ENCODE measurements at places on chromosomes 7 and 10. TPM values are rescaled to one million over a fixed set of nuclear protein-coding genes. Genes with fewer than 3 reads are reported as not detected.

DNA sequence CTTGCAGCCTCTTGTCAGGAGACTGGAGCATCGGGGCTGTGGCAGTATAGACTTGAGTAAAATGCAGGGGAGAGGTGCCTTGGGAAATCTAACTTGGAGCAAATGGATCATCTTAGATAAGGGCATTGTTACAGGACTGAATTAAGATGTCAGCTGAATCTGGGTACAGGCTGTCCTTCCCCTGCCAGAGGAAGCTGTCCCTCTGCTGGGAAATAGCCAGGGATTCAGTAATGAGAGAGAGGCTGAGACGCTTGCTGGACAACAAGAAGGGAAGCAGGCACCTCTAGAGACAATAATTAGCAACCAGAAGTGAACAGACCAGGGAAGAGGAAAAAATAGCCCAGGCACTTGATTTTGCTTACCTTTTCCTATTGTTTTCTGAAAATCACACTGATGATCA lies 20.7 kb upstream of the RAPGEF5 start:
- no peak overlapping the region for H3K27ac ChIP-seq
- DNase-seq, result no peak
- no peak overlapping the region for H3K4me3 ChIP-seq

DIP2C gene
- total RNA-seq, result 18.4 TPM

DNA sequence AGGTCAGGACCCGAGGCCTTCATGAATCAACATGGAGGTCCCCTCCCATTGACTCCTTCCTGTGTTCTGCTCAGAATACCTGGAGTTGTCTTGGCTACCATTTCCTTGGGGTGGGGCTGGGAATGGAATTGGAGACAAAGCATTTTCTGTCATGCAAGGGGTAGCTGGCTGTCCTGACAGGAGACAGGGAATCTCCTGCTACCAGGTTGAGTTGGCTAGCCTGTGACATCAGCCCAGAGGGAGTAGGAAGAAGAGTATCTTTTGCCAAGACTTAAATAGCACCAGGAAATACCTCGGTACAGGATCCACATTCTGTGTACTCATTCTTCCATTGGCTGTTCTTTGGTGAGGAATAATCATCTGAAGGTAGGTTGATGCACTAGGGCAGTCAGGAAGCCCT lies 4.9 kb downstream of the ZDHHC16 start:
- DNase-seq, result no peak
- H3K27ac ChIP-seq, result no peak overlapping the region
- no peaks in the 10 kb centered on the region for H3K27me3 ChIP-seq
- H3K4me3 ChIP-seq, result no peak overlapping the region

DNA sequence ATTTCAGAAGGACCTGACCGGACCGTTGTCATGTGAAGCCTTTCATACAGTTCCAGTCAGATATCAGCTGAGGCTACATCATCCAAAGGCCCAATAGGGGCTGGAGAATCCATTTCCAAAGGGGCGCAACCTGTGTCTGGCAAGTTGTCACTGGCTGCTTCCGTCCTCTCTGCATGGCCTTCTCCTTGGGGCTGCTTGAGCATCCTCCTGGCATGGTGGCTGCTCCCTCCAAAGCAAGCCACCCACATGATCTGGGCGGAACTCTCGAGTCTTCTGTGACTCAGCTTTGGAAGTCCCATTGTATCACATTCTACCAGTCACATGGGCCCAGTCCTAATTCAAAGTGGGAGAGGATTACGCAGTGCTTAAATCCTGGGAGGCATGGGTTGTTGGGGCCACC lies 207.0 kb upstream of the SHH start:
- no peaks in the 10 kb centered on the region for H3K27me3 ChIP-seq
- no peaks in the 10 kb centered on the region for H3K4me1 ChIP-seq
- DNase-seq, result peak; percentile 81
- H3K36me3 ChIP-seq, result no peaks in the 10 kb centered on the region
- H3K4me3 ChIP-seq, result no peak overlapping the region

DNA sequence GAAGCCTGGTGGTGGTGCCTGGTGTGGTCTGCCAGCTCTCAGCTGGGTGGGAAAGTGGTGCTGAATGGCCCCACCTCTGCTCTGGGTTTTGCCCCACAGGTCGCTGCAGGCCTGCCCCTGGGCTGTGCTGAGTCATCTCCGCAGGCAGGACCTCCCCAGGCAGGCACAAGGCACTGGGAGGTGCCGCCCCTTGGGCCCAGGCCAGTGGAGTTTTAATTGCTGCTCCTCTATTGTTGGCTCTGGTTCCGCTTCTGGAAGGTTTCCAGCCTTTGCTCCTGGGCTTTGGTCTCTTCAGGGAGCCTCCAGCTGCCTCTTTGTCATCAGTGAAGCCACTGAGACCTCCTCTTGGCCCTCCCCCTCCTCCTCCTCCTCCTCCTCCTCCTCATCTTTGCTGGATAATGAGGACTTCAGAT lies 180.3 kb upstream of the GRB10 start:
- H3K27me3 ChIP-seq, result no peaks in the 10 kb centered on the region
- no peak overlapping the region for H3K4me3 ChIP-seq
- DNase-seq, result no peak
- peaks cover 10% of the 10 kb centered on the region for H3K4me1 ChIP-seq
- no peak overlapping the region for H3K27ac ChIP-seq
- H3K36me3 ChIP-seq, result no peaks in the 10 kb centered on the region

GRCh38 chr10:27542812-27543211 lies 38.7 kb downstream of the RAB18 start:
- peaks cover 16% of the 10 kb centered on the region for H3K36me3 ChIP-seq
- H3K4me1 ChIP-seq, result peaks cover 6% of the 10 kb centered on the region
- H3K4me3 ChIP-seq, result no peak overlapping the region
- no peak overlapping the region for H3K27ac ChIP-seq
- DNase-seq, result no peak

- H3K4me1 ChIP-seq, result peaks cover 7% of the 10 kb centered on the region
- no peak for DNase-seq
- H3K4me3 ChIP-seq, result no peak overlapping the region
Measured at GRCh38 chr10:23342213-23342884, 2.2 kb downstream of the C10orf67 start.
